ENCODE measurements at places on chromosomes 7 and 10.

GRCh38 chr10:86071145-86071544, 295.4 kb downstream of the GRID1 start:
- DNase-seq, result no peak

DNA sequence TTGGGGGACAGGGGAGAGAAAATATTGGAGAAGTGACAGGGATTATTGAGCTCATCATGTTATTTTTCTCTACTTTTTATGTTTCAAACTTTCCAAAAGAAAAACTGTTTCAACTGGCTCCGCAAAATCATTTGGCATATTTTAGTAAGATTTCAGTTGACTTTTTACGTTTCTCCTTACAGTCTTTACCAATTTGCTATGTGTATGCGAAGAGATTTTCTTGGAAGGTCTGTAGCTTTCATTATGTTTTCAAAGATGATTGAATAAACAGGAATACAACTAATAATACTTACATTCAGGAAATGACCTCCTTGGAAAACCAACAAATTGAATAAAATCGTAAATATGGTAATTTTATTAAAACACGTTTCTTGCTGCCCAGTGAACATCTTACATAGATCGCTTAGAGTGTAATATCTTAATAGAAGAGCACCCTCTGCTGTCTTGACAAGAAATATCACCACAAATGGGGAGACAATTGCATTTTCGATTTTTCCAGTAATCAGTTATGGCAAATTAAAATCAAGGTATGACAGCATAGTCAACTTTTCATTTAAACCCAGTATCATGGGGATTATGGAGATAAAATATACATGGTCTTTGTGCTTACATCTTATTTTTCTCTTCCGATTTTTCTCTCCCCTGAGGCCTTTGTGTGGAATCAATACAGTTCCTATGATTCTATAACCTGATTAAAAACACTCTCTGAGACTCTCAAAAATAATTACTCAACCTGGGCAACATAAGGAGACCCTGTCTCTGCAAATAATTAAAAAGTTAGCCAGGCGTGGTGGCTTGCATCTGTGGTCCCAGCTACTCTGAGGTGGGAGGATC, 43.1 kb downstream of the MBL2 start:
- no peak for DNase-seq

GRCh38 chr7:90728568-90728967, 132.4 kb downstream of the CDK14 start:
- DNase-seq, result no peak

DNA sequence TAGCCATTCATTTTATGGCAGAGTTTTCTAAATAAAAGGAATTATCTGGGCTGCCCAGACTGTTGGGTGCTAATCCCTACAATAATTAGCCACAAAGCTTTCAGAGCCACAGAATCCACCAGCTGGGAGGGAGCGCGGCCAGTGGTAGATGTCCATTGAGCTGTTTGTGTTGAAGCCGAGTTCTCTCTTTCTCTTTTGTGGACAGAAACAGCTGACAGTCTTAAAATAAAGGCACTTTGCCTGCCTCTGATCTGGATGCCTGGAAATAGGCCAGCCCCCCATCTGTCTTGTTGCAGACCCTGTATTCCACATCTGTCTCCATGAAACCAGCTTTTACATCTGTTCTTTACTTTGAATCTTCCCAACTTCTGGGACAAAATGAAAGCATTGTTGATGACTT, 66.1 kb downstream of the MTPN start:
- peak; percentile 44 for DNase-seq

DNA sequence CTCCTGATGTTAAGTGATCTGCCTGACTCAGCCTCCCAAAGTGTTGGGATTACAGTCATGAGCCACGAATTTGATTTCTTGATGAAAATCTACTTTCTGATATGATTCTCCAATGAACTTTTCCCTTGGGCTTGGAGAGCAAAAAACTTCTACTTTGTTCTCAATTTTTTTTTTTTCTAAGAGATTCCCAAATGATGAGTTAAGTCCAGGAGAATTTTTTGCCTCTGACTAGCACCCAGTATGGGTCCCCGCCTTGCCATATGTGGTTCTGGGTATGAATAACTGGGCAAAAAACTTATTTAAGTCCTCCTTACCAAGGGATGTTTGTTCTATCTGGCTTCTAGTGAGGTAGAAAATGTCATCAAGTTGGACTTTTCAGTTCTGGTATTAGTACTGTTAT, 147.9 kb upstream of the LYZL1 start:
- DNase-seq, result no peak

Data from NCI-H524 treated with DMSO at 0.1 percent for 48 hours (cell line).